ENCODE measurements at places on chromosomes 11 and 22. TPM values are rescaled to one million over a fixed set of nuclear protein-coding genes. Genes with fewer than 3 reads are reported as not detected.

DNA sequence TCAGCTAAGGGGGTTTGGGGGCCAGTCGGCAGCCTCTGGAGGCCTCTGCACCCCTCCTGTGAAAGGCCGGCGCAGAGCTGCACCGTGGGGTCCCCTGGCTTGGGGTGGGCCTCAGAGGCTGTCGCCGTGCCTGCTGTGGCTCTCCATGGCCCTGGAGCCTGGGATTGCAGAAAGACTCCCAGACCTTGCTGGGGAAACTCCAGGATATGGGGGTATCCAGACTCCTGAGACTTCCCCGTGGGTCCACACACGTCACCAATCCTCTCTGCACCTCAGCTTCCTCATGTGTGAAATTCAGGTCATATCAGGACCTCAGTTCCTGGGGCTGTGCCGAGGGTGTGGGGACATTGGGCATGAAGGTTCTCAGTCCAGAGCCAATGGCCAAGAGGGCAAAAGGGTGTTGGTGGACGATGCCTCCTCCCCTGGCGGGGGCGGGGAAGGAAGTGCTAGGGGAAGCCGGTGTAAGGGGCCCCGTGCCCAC lies 97.1 kb downstream of the KCNQ1 start:
- no peak for DNase-seq

DNA sequence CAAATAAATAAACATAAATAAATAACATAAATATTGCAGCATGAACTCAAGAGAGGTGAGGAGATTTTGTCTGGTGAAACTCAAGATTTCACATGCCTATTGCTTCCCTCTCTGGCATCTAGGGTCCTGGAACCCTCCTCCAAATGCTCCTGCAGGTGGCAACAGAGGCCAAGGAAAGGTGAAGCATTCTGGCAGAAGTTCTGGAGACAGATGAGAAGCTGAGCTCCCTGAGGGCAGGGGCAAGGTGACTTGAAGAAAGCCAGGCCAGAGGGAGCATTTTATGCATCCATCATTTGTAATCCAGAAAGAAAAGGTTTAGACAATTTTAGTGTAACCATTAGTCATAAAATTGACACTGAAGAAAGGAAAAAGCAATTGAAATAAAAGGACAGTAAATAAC lies 64.9 kb downstream of the ENDOD1 start:
- DNase-seq = peak; percentile 53

DNA sequence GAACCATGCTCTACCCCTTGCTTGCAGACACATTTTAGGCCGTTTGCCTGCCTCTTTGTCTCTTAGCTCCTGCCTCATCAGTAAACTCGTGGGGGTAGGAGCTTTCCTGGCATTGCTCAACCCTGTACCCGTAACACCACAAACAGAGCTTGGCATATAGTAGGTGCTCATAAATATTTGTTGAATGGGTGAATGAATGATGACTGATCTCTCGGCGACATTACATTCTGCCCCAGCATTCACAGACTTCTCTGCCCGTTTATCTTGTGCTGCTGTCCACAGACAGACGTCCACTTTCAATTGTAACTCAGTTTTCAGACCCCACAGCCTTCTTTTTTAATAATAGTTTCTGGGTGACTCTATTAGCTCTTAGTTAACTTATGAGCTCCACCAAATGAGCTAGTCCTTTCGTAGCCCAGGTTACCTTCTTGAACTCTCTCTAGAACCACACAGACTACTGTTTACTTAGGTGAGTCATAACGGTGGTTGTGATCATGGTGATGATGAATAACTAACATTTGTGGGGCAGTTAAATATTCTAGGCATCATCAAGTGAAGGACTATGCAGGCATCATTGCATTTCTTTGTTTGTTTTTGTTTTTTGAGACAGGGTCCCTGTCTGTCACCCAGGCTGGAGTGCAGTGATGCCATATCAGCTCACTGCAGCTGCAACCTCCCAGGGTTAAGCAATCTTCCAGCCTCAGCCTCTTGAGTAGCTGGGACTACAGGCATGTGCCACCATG lies 188.4 kb downstream of the ADAMTS15 start:
- DNase-seq = no peak

- DNase-seq = no peak
These were observed 3.4 kb upstream of the SORL1-AS1 start for GRCh38 chr11:121456151-121456550.

- no peak for DNase-seq
These were observed 30.9 kb upstream of the CSNK1E start for GRCh38 chr22:38347944-38348750.

DNA sequence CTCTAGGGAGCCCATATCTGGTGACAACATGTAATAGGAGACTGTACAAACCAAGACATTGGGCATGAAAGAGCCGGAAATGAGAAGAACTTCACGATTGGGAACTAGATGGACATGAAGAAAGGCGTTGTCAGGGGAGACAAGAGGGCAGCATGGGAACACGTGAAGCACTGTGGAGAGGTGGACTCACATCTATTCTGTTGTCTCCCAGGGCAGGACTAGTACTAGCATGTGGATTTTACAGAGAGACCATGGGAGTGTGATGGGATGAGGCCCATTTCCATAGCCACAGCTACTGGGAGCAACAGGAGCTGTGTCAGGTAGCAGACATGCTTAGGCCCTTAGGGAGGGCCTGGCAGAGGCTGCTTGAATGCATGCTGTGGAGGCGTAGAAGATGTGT lies 333.9 kb downstream of the OPCML start:
- no peak for DNase-seq

DNA sequence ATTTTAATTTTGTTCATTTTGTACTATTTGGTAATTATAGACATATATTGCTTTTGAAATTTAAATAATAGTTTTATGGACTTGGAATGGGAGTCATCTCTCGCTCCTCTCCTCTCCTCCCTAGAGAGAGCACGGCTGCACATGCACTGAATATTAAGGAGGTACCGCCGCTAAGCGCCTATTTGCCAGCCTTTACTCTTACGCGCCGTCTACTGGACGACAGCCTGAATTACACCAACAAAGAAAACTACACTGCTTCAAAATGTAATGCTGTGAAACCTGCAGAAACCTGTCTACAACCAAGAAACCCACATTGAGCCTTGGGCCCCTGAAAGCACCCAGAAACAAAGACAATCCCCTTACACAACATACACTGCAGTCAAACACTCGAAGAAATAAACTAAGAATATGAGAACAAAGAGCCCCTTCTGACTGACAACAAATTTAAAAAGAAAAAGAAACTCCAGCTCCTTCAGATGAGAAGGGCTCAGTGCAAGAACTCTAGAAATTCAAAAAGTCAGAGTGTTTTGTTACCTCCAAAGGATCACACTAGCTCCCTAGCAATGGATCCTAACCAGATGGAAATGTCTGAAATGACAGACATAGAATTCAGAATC lies 737.2 kb downstream of the LRRC4C start:
- DNase-seq = no peak

- no peak for DNase-seq
These were observed 4.2 kb downstream of the SEPTIN5 start for GRCh38 chr22:19718456-19719049.

- no peak for DNase-seq
These were observed 126.4 kb upstream of the ZBED5 start for GRCh38 chr11:10984250-10984649.

GRCh38 chr22:29346659-29347058 lies 31.2 kb upstream of the RASL10A start:
- DNase-seq = no peak

DNA sequence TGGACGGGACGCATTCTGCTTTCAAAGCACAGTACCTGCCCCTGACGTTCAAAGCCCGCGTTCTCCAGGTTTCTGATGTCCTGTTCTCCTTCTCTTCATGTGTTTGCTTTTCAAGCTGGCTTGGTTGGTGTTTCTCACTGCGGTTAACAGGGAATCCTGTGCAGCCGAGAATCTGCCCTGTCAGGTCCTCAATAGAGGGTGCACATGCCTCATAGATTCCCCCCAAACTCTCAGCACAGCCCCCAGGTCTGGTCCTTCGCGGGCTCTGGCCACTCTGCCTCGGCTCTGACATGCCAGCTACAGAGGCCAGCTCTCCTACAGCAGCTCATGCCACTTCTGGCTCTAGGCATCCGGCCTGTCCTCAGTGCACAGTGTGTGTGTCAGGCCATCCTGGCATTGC lies 1343.8 kb downstream of the TBC1D22A start:
- no peak for DNase-seq

DNA sequence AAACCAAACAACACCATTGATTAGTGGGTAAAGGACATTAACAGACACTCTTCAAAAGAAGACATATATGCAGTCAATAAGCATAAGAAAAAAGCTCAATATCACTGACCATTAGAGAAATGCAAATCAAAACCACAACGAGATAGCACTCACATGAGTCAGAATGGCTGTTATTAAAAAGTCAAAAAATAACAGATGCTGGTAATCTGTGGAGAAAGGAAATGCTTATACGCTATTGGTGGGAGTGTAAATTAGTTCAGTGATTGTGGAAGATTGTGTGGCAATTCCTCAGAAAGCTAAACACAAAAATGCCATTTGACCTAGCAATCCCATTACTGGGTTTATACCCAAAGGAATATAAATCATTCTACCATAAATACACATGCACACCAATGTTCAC lies 182.6 kb downstream of the TRPC6 start:
- no peak for DNase-seq

GRCh38 chr11:72740060-72740424 lies 12.2 kb downstream of the ARAP1 start:
- DNase-seq = no peak

DNA sequence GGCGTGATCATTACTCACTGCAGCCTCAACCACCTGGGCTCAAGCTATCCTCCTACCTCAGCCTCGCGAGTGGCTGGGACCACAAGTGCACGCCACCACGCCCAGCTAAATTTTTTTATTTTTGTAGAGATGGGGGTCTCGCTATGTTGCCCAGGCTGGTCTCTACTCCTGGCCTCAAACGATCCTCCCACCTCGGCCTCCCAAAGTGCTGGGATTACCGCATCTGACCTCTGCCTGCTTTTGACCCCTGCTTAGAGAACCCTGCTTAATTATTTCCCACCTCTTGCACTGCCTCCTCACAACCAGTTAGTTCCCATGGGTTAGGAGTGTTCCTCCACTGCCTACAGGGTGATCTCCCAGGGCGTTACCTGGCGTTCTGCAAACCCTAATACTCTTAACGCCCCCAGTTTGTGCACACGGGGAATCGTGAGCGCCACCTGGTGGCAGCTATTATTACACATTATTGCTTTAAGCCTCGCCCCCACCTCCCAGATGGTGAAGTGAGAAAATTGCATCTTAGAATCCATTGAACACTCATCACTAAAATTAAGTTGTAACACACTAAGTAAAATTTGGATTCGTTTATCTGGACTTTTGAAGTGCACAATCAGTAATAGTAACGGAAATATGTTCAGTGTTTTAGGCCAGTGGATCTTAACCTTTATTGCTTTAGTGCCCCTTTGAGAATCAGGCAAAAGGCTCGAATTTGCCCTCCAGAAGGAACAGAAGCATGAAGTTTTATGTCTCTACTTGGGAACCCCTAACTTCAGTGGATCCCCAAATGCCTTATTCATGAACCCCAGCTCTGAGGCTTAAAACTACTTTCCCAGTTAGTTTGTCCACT lies 61.4 kb upstream of the ASPHD2 start:
- DNase-seq = peak; percentile 51

- DNase-seq = peak; percentile 28
These were observed 453.5 kb downstream of the OPCML start for GRCh38 chr11:133078591-133079404.

- DNase-seq = no peak
These were observed 6.7 kb downstream of the XRRA1 start for GRCh38 chr11:74942073-74942759.

The CHCHD10 gene
- total RNA-seq = 241 TPM

The SMIM35 gene
- not detected for total RNA-seq

The C11orf71 gene
- total RNA-seq = 6.2 TPM

The PAMR1 gene
- not detected for total RNA-seq

The GLYATL2 gene
- not detected for total RNA-seq

The LMO2 gene
- 0.21 TPM for total RNA-seq

The TRIM5 gene
- total RNA-seq = 20.3 TPM

The PGAP2 gene
- total RNA-seq = 35.6 TPM

The PARVG gene
- 72.9 TPM for total RNA-seq

The ACTN3 gene
- total RNA-seq = 0.12 TPM

The RIBC2 gene
- 9.2 TPM for total RNA-seq

The CTSF gene
- 1.2 TPM for total RNA-seq

Measured in activated naive CD8-positive, alpha-beta T cell treated with anti-CD3 and anti-CD28 coated beads for 36 hours (primary cell).